Activated CD4-positive, alpha-beta T cell treated with anti-CD3 and anti-CD28 coated beads for 1 hour (primary cell): ENCODE measurements at places on chromosomes 7 and 10.

GRCh38 chr10:21473135-21473534 lies 52.3 kb downstream of the SKIDA1 start:
- DNase-seq, result no peak

GRCh38 chr10:68208424-68209042 lies 23.4 kb downstream of the ATOH7 start:
- DNase-seq, result no peak

DNA sequence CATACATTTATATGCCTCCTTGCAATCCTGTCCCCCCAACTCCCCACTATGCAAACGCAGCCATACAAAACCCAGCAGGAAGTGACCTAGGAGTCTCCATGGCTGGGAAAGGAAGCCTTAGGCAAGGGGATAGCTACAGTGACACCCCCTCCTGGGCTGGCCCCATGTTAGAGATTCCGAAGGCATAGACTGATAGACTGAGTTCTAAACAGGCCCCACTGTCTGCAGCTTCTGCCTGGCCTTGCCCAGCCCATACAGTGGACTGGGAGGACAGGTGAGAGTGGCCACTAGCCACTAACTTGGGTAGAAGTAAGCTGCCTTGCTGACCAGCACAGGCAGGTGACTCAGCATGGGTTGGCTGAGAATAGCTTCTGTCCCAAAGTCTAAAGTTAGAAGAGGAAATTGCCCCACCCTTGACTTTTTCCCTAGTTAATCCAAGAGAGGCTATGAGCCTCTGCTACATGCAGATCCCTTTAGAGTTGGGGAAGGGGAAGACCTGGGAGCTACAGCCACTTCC lies 106.3 kb downstream of the C10orf105 start:
- DNase-seq, result no peak

GRCh38 chr10:31215052-31215451 lies 104.0 kb upstream of the ZEB1 start:
- DNase-seq, result no peak

- DNase-seq, result no peak
Measured at GRCh38 chr7:47576866-47577306, 5.0 kb downstream of the TNS3 start.

GRCh38 chr7:33287738-33288137 lies 158.4 kb downstream of the BBS9 start:
- no peak for DNase-seq

- no peak for DNase-seq
Measured at GRCh38 chr10:79431891-79432831, 13.3 kb downstream of the ZCCHC24 start.

- no peak for DNase-seq
Measured at GRCh38 chr7:116601426-116601825, 70.6 kb upstream of the MET start.

DNA sequence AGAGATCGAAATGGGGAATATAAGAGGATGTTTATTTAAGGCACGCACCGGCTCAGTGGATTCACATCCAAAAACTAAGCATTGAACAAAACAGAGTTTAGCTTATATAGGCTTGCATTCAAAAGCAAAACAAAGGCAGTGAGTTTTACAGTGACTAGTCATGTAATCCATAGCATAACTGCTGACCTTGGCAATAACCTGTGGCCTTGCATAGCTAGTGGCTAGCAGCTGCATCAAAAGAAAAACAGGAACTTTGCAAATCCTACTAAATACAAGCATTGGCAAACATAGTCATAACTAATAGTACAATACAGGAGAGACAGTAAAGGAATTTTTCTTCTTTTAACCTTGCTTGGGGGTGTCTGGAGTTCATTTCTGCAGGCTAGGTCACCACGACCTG lies 9.7 kb upstream of the ZNF485 start:
- no peak for DNase-seq

GRCh38 chr7:148697256-148698006 lies 1.3 kb upstream of the CUL1 start:
- no peak for DNase-seq

GRCh38 chr10:55263327-55263726 lies 462.3 kb upstream of the PCDH15 start:
- no peak for DNase-seq

- DNase-seq, result no peak
Measured at GRCh38 chr7:50190776-50191175, 97.7 kb upstream of the ZPBP start.

DNA sequence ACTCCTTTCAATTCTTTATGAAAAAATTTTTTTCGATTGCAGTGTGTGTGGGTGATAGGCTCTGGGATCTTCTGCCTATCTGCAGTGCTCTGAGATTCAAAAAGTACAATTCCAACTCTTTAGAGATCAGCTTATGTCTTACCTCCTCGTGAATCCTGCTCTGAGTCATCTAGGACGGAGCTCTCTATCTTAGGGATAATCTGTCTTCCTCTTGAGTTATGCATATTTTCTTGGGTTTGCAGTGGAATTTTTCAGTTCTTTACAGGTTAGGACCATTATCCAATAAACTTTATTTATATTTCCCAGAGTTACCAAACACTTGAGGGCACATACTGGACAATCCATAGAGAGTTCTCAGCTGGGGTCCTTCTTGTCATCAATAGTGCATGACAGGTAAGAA lies 428.6 kb downstream of the ACTR3B start:
- DNase-seq, result no peak

- no peak for DNase-seq
Measured at GRCh38 chr7:144649120-144649519, 186.7 kb downstream of the TPK1 start.

DNA sequence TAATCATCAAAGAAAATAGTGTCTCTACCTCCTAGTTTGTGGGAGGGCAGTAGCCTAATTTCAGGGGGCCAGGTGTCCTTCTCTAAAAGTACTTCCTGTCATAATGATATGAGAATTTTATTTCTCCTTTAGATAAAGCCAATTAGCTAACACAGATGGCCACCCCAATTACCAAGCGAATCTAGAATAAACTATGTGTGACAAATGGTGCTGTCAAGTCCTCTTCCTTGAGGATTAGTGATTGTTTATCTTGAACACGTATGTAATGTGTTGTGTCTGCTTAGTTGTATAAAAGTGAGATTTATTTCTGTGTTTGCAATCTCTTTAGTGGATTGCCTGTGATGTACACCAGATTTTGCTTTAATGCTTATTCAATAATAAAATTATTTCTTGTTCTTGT lies 1120.0 kb downstream of the SORCS1 start:
- DNase-seq, result no peak
